ENCODE measurements at places on chromosomes 12 and 14.

DNA sequence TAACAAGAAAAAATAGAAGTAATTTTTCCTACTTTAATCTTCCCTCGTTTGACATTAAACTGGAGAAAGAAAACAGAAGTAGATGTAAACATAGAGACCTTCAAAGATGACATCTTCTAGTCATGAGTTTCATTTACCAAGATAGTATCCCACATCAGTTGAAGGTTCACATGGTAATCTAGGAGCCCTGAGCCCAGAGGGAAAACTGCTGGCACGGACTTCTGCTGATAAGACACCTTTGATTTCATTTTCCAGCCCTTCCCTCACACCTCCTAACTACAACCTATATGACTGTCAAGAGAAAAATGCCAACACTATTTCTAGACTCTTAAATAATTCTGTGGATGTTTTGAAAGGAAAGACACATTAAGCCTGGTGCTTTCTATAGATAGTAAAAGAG is 46.0 kb upstream of the CCDC175 start:
- no peak for DNase-seq

DNA sequence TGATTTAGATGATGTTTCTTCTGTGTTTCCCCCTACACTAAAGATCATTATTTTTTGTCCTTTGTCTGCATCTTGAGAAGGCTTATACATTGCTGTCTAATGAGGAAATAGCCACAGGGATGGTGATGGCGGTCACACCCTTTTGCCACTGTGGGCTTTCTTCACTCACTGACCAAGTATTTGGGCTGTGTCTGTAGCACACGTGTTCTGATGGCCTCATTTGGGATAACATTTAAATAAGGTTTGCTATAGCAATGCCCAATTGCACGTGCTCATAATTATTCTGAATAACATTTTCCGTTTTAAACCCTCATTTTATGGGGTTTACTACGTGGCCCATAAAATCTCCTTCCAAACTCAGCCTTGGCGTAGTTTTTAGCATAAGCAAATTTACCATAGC is 230.3 kb upstream of the PRICKLE1 start:
- DNase-seq, result no peak

DNA sequence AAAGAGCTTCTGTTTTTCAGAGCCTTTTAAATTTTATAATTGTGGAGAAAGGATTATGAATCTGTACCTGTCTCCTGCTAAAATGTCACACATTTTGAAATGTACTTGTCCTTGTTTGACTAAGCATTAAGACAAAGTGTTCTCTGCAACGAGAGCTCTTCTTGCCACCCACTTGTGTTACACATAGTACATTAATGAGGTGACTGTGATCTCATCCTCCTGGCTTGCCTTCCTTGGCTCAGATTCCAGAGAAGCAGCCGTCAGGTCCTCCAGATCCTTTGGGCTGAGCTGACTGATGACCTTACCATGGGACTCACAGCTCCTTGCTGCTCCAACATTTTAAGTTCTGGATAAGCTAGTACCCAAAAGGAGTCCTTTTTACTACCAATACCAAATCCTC is 81.4 kb downstream of the BBS10 start:
- DNase-seq, result no peak

GRCh38 chr12:45050751-45051571 is at the start of gene DBX2:
Gene DBX2, minus strand, starts transcription at chr12:45051099. Its CDS starts 172 bp downstream, at chr12:45050927.
- DNase-seq, result no peak

DNA sequence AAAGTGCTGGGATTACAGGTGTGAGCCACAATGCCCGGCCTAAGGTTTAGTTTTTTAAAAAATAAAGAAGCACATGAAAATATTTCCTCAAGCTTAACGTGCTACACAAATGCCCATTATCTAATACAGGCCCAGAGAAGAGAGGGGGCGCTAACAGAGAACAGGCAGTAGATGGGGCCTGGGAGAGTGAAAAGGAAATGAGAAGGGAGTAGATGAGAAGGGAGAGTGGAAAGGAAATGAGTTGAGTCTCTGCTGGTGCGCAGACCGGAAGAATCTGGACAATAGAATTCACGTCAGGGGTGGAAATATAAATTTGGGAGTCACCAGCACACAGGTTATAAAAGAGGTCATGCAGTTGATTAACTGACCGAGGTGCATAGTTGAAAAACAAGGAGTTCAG is 10.7 kb downstream of the PXN start:
- no peak for DNase-seq

- no peak for DNase-seq
Observed at GRCh38 chr14:67850066-67850830, 30.7 kb downstream of the RAD51B start.

- no peak for DNase-seq
Observed at GRCh38 chr14:95850429-95850828, 26.2 kb upstream of the TUNAR start.

DNA sequence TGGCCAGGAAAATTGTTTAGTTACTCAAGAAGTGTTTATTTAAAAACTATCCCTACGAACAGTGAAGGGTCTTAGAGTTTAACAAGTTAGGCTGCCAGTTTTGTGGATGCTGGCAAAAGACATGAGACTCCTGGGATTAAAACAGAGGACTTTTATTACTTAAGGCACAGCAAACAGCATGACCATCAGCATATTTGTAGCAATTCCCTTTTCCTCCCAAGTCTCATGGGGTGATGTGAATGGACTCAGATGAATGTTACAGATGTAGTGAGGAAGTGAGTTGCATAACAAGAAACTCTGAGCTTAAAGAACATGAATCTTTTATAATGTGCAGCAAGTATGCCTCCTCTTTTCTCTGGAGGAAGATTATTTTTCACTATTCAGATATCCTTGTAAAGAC is 695.8 kb downstream of the RPS29 start:
- DNase-seq, result no peak

DNA sequence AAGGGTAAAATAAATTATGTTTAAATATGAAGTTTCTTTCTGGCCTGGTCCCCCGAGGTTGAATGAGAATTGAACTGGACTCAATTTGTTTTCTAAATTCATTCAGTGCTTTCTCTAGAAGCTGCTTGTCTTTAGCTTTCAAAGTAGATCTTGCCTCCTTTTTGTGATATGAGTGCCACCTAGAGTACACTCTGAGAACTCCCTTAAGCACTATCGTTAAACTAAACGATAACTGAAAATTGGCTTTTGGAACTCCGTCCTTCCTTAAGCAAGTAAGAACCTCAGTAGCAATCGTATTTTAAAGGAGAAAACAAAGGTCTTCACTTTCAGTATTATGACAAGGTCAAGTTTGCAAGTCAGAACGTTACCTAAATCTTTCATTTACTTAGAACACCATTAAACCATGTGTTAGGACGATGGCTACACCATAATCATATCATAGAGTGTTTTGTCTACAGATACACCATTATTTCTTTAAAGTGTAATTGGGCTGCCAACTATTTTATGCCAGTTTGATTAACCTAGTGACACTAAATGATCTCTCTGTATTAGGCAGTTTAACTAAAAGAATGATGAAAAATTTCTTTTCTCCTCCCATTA is 364.8 kb downstream of the SNAPC1 start:
- DNase-seq, result no peak

DNA sequence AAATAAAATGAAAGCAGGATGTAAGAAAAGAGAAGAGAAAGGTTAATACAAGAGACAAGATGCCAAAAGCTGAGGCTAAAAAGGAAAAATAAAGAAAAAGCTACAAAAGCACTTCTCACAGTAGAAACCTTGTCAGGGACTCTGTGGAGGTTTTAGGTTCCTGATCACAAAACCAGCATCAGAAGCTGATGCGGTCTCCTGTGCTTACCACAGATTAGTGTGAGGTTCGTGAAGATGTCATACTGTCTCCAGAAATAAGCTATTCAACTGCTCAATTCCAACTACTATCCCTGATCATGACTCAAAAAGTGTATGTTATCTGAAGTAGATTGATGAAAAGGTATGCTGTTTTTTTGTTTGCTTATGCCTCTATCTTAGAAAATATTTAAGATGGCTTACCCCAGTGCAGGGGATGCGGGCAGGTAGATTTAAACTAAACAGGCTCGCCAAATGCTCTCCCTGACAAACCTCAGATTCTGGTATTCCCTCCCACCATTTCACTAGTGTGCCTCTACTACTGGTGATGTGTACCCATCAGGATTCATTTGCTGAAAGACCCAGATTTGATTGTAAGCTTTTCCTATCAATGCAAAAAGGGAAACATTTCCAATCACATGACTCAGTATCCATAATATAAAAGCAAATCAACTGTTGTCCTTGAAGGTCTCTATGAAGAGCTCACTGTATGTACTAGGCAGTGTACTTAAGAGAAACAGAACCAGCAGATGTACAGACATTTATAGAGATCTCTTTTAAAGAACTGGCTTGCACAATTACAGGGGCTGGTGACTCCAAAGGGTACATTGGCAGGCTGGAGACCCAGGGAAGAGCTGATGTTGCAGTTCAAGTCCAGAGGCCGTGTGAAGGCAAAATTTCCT is 169.5 kb upstream of the FOXN3 start:
- no peak for DNase-seq

All from activated T-helper 1 cell treated with anti-CD3 and anti-CD28 coated beads, Interleukin-2, amount 50 U/mL, for 16 hours (primary cell).